Suppressor macrophage treated with lipopolysaccharide for 1 hour (primary cell): ENCODE measurements at places on chromosomes 3 and 15.
A peak's percentile ranks its signal among the peaks of the same experiment; 100 is the strongest.

DNA sequence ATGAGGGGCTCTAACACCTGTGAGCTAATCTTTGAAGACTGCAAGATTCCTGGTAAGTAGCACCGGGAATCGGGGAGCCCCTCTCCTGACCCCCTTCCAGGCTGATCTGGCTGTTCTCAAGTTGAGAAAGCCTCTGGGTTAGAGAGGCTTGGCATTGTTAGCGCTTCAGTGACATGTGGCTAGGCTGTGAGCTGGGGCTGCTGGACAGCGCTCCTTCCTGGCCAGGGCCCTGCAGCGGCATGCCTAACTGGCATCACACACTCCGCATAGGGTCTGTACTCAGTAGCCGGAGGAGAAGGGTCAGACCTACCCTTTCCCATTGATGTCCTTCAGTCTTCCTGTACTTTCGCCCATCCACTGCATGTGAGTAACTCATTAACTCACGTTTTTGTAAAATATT is 7.4 kb downstream of the IVD start:
- no peak for DNase-seq

- DNase-seq: no peak
Observed at GRCh38 chr15:26691249-26691648, 81.6 kb downstream of the GABRB3 start.

DNA sequence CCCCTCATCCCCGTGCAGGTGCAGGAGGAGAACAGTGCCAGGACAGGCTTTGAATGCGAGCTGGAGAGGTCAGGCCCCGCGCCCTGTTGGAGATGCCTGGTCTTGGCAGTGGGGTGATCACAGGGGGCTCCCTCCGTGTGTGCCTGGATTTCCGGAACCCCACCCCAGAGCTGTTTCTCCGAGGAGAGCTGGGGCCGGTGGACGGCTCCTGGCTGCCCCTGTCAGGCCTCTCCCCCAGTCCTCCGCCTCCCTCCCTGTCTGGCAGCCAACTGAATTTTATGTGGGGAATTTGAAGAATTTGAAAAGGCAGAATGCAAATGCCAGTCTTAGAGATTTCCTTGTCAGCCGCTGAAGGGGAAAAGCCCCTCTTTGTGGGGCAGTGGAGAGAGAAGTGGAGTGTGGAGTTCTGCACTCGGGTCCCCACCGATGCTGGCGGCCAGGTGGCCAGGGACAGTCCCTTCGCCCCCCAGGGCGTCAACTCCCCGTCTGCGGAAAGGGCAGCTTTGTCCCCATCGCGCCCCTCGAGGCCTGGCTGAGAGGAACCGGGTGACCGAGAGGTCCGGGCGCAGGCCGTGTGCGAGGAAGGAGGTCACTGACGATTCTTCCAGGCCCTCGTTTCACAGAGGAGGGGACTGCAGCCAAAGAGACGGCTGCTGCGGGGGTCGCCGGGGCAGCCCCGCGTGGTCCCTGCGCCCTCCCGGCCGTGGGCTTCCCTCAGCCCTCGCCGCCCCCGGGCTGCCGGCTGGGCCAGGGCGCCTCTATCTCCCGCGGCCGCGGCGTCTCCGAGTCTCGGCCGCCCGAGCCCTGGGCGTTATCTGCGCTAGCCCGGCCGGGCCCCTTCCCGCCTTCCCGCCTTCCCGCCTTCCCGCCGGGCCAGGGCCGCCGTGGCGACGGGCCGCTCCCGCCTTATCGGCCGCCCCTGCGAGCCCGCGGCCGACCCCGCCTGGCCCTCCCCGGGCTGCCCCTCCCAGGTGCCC is 56.0 kb upstream of the LCTL start:
- DNase-seq: no peak

DNA sequence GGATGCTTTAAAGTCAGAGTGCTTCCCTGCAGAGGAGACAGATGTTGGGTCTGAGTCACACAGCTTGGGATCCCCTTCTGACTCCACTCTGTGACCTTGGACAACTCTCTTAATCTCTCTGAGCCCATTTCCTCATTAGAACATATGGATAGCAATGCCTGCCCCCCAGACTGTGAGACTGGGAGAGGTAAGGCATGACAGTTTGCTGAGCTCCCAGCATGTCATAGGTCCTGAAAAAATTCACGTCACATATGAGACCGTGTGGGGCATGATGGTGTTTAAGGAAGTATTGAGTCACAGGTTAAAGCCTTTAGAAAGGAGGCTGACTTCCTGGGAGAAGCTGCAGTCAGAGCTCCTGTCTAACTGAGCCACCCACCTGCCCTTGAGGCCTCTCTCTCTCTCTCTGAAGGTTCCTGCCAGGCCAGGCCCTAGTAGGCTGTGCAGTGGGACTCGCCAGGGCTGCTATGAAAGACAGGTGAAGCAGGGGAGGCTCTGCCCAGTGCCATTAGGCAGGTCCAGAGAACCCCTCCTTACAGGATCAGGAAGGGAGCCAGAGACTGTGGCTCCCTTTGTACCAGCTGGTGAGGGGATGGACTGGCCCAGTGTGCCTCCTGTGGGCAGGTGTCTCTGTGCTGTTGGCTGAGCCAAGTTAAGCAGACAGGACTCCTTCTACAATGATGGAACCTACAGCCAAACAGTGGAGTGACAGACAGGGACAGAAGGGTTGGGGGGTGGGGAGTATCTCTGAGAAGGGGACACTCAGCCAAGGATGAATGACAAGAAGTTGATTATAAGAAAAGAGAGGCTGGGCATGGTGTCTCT is 19.5 kb upstream of the DOCK3 start:
- peak; percentile 49 for DNase-seq

DNA sequence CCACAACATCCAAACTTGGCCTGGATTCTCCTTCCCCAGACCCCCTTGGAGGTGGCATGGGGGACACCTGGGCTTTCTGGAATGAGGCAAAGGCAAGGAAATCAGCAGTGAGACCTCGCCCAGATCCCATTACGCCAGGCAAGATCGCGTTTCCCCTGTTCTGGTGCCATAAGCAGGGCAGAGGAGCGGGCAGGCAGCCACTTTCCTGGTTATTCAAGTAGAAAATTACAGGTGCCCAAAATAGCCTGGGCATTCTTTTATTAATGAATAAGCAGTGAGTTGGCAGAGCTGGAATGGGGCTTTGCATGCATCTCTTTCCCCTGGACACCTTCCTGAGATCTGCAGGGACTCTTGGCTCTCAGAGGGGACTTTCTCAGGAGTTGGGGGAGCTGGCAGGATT is 31.5 kb upstream of the FAM107A start:
- no peak for DNase-seq

GRCh38 chr15:78978601-78979179 is 33.8 kb upstream of the CTSH start:
- no peak for DNase-seq

- no peak for DNase-seq
Observed at GRCh38 chr15:58546066-58546591, 114.3 kb downstream of the LIPC start.

DNA sequence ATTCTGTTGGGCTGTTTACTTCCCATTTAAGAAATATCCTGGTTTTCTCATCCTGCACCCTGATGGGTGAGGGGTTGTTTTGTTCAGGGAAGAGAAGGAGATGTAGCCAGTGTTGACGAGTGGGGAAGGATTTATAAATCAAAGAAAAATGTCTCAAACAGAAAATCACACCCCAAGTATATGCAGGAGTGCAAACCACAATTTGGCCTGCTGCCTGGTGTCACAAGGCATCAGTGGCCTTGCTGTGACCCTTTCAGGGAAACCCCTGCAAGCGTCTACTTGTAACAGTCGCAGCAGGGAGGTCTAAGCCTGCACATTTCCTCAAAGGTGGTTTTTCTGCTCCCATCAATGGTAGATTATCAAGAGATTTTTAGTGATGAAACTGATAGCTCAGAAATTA is 132.6 kb upstream of the LRRN1 start:
- peak; percentile 15 for DNase-seq

GRCh38 chr15:75811626-75812025 is 31.6 kb upstream of the UBE2Q2 start:
- no peak for DNase-seq

GRCh38 chr3:19467761-19468160 is 319.5 kb downstream of the KCNH8 start:
- no peak for DNase-seq

GRCh38 chr3:133576169-133576568 is 2.7 kb downstream of the CDV3 start:
- DNase-seq: no peak

DNA sequence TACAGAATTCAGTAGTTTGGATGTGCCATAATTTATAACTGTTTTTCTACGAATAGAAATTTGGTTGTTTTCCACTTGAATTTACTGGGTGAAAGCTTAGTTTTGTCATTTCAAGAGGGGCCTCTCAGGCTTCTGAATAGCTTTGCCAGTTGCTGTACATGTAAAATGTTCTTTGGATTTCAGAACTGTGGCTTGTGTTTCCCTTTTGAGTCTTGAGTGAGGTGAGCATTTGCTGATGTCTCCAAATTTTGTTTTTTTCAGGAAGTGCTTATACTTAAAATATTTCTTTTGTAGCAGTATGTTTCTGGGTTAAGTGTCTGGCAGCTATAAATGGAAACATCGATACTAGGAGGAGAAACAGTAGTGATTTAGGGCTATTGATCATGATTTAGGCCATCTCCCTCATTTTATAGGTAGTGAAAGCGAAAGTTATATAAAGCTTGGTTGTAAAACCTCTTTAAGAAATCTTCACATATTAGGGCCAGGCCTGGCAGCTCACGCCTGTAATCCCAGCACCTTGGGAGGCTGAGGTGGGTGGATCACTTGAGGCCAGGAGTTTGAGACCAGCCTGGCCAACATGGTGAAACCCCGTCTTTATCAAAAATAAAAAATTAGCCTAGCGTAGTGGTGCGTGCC is 9.2 kb upstream of the TRAK1 start:
- no peak for DNase-seq

DNA sequence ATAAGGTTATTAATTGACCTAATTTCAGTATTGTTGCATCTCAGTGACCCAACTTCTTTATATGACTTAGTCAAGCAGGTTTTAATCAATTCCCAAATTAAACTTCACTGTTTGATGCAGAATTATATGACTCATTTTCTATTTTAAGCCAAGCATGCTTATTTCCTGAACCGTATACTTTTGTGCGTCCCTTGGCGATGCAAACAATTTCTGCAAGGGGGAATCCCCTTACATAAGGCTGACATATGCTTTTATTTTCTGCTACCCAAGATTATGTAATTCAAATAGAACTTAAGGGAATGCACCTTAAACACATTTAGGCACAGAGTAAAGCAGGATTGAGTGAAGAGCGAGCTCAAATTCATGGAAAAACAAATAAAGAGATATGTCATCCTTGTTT is 303.9 kb downstream of the PDCD6IP start:
- peak; percentile 12 for DNase-seq

DNA sequence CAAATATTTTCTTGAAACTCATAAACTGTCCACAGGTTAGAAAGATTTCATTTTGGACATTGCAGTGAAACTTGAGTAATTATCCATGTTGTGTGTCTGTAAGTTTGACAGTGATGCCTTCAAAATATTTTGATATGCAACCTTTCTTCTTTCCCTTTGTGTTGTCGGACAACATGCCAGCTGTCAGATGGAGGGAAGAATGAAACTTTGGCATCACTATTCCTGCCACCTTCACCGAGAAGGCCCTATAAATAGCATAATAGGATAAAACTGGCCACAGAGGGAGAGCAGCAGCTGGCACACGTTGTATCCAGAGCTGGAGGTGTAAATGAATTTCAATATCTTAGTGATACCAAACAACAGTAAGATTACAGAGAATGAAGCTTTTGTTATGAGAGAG is 436.7 kb upstream of the CFAP20DC start:
- DNase-seq: no peak

- DNase-seq: no peak
Observed at GRCh38 chr3:140614001-140614400, 63.9 kb upstream of the TRIM42 start.

GRCh38 chr3:186570941-186571643 is 572 bp downstream of the DNAJB11 start:
- no peak for DNase-seq

- peak; percentile 84 for DNase-seq
Observed at GRCh38 chr15:65837301-65838294, 31.7 kb upstream of the RAB11A start.

DNA sequence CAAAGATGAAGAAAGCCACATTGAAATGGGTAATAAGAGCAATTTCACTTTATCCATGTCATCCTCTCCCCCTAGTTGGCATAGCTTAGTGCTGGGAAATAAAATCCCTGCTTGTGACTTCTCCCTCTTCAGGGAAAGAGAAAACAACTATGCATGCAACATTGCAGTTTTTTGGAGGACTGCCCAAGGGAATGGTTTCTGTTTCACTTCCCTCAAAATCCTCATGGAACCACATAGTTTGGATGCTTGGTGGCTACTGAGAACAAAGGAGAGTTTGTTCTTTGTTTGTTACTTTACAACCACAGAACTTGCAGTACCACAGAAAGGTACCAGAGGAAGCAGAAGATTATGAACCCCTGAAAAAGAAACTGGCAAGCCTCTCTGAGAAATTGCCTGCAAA is 384.6 kb upstream of the RORA start:
- no peak for DNase-seq

DNA sequence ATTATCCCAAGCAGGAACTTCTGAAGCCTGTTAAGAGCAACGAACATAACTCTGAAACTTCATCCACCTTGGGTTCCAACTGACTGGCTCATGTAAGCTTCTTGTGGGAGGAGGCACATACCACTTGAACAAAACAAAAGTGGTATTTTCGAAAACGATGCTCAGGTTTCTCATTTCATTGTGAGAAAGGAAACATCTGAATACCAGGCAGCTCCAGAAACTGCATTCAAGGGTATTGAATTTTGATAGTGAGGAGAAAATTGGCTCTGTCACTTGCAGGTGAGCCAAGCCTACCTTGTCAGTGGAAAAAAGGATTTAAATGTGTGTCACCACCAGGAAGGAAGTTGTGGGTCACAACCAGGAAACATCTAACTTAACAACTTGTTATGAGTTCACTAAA is 218.1 kb upstream of the SATB1 start:
- DNase-seq: no peak

- DNase-seq: peak; percentile 86
Observed at GRCh38 chr15:51121118-51121517, 26.4 kb upstream of the TNFAIP8L3 start.

GRCh38 chr15:35458176-35458856 is 87.6 kb downstream of the DPH6 start:
- DNase-seq: no peak

DNA sequence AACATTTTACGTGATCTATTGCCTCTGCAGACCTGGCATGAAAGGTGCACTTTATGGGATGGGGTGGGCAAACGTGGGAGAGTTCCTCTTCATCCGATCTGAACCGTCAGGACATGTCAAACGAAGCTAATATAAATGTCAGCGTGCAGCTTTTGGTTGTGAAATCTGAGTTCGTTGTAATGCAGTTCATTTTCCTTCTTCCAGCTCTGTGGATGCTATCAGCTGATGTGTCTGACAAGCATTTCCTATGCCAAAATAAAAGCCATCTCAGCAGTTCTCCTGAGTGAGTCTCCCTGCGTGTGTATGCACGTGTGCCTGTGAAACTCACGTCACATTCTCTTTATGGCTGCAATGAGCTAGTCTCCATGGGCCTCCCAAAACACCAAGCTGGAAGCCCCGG is 512.3 kb downstream of the MCTP2 start:
- DNase-seq: no peak

DNA sequence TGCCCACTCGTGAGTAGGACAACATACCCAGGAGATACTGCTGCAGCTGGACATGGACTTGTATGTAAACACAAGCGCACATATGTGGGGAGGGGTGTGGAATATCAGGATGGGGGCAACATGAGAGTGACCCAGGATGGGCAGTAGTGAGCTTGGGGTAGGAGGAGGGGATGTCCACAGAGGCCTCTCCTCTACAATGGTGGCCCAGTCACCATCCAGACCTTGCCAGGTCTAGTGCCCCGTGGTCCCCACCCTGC is 266 bp upstream of the ZBTB47 start:
- no peak for DNase-seq
